ENCODE measurements at places on chromosomes 1 and 21. TPM values are rescaled to one million over a fixed set of nuclear protein-coding genes. Genes with fewer than 3 reads are reported as not detected.

Gene TPR
- 48.3 TPM for total RNA-seq

DNA sequence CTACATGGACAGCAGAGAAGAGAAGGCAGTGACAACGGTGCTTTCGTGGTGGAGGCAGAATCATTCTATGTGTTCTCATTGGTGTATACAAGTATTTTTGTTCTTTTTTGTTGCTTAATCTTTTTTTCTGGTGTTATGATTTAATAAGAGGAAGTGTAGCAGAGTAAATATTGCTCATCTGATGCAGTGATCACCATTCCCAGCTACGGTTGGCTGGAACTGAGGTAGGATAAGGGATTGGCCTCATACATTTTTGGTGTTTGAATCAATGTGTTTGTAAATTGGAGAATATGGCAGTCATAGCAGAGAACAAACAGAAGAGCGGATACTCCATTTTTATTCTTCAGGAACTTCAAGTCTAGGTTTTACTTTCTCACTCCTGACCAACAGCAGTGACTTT, 76.6 kb downstream of the UBE2U start:
- no peak for DNase-seq

DNA sequence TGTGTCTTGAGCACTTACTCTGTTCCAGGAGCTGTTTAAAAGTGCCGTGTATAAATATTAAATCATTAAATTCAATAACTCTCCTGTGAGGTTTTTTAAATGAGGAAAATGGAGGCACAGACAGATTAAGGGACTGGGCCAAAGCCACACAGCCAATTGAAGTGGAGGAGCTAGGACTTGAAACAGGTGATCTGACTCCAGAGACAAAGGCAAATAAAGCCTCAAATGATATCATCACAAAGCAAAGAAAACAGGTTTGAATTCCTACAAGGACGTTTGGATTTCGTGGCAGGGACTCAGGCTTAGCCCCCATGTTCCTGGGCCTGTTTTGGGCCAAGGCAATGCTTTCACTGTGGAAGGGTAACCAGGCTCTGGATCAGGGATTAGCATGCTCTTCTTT, 45.2 kb upstream of the DMBX1 start:
- no peak for DNase-seq

DNA sequence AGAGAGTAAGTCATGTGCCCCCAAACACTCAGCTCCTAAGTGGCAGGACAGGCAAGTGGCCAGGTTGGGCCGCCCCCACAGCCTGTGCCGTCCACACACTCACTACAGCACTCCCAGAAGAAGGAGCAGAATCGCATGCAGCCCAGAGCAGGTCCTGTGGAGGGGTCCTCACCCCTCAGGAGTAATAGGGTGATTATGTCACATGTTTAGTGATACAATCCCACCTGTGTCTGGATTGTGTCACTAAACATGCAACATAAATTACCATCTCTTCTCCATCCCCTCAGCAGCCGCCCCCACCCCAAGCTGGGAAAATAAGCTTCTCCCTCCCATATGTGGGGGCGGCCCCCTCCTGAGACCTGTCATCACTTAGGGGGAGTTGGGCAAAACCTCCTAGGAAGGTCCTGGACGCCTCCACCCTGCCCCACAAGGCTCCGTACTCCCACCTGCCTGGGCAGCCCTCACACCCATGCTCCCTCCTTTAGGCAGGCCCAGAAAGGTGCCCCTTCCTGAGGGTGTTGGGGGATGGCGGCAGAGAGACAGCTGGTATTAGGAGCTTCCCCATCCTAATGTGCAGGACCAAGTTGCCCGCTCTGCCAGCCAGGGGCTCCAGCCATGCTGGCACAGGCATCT, 56.9 kb downstream of the STUM start:
- no peak for DNase-seq

- DNase-seq = no peak
Measured at GRCh38 chr1:239816081-239816782, 275.5 kb upstream of the FMN2 start.

DNA sequence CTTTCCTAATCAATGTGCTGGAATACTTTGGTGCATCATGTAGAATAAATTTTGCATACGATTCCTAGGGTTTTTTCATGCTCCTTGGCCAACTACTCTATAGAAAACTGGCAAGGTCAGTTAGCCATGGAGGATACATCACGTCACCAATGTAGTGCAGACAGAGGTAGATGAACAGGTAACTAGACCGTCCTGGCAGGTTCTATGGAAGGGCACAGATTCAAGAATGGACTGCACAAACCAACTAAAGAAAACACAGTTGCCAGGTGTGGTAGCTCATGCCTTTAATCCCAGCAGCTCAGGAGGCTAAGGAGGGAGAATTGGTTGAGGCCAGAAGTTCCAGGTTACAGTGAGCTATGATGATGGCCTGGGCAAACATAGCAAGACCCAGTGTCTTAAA, 9.9 kb downstream of the MTF1 start:
- DNase-seq = no peak

DNA sequence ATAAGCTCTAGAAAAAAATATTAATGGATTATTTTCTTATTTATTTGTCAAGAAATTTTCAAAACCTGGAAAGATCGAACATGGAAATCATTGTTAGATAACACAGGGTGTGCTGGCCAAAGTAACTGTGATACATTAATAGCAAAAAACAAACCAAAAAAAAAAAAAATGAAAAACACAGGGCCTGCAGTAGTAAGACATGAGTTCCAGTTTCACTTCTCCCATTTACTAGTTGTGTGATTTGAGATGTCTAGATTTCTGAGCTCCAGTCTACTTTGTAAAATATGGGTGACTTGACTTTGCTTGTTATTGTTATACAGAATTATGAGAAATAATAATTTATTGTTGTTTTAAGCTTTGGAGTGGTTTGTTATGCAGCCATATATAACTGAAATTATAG, 13.6 kb downstream of the FAM177B start:
- no peak for DNase-seq

DNA sequence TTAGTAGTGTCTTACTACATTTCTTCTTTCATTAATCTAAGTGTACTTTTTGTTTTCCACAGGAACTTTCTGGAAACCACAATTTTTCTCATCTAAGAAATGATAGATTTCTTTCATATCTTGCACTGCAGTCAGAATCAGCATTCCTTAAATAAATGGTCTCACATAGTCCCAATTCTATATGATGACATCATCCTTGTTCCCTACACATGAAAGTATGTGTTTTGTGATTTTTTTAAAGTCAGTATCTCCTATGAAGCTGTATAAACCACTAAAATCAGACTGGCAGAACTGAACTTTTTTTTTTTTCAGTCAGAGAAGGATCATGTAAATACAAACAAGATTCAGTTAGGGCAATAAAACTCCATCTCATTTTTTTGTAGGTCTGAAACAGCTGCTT, 742.6 kb upstream of the CXADR start:
- no peak for DNase-seq

DNA sequence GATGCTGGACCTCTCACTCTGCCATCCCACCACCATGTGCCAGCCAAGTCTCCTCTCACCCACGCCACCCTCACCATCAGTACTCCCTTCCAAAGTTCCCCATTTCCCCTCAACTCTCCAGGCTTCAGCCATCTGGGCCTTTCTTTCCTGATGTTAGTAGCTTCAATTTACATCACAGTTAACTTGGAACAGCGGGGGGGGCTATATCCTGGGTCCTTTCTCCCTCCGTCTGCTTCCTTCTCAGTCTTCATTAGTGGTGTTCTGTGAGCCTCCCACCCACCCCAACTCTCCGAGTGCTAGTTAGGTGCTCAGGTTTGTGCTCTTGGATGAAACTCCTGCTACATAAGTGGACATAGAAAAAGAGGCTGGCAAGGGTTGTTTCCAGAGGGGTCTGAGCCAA, 31.9 kb downstream of the KCNC4 start:
- no peak for DNase-seq

All from G401 (cell line).